Tibial nerve (tissue), 4 donors: ENCODE measurements at places on chromosomes 4 and X. TPM values are rescaled to one million over a fixed set of nuclear protein-coding genes. Genes with fewer than 3 reads are reported as not detected.
A peak's percentile ranks its signal among the peaks of the same experiment; 100 is the strongest.

DNA sequence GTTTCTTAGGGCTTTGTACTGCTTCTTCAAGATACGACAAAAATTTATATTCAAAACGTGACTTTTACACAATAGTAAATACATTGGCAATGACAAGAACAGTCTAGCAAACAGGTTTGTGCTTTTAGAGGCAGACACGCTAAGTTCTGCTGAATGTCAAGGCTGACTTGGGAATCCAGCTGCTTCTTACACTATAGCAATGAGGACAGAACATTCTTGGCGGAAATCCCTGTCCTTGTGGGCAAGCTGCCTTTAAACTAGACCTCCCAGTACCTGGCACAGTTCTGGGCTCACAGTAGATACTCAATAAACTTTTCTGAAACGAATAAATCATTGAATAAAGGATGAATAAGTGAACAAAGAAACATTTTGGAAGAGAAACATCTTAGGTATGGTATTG, 148.2 kb downstream of the RASL11B start:
- H3K4me3 ChIP-seq: no peak overlapping the region
- no peaks in the 10 kb centered on the region for H3K27me3 ChIP-seq
- peak; percentile 70 for DNase-seq
- peaks cover 43% of the 10 kb centered on the region for H3K4me1 ChIP-seq

DNA sequence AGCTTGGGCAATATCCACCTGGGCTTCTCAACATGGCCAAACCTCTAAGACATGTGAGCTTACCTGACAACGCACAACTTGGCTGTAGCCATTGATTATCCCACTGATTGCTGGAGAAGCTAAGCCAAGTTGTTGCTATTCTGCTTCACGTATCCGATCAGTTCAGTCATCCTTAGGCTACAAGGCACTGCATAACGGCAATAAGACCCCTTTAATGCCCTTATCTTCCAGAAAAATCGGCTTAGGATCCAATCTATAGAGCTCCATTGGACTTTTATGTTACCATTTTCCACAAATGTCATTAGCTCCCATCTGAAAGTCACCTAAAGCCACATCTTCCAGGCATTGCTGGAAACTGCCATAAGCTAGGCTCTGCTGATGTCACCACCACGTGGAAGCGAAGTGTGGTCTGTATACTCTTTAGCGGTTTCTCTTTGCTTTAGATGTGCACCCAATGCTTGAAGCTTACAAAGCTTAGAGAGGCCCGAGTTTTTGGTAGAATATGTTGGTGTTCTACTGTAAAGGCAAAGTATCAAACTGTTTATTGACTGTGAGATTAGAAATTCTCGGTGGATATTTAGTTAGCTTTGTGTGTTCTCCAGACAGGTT, 163.1 kb downstream of the CPE start:
- H3K27ac ChIP-seq: no peak overlapping the region
- H3K36me3 ChIP-seq: no peaks in the 10 kb centered on the region
- no peak for DNase-seq

DNA sequence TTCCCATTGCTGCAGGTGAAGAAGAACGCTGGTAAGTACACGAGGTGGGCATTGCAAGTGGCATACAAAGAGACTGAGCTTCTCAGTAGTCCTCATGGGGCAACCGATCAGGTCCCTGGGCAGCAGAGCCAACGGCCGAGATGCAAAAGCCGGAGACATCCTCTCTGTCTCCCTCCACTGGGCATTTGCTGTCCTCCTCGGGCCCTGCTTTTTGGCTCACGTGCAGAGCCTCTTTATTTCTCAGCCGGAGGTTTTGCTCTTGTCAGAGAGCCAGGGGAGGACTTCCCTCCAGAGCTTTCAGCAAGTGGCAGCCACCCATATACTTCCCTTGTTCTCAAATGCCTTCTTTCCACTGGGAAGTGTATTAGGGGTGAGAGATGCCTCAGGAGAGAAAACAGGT, 18.0 kb downstream of the STARD8 start:
- no peaks in the 10 kb centered on the region for H3K4me1 ChIP-seq
- no peak for DNase-seq
- no peak overlapping the region for H3K27ac ChIP-seq
- no peaks in the 10 kb centered on the region for H3K36me3 ChIP-seq

DNA sequence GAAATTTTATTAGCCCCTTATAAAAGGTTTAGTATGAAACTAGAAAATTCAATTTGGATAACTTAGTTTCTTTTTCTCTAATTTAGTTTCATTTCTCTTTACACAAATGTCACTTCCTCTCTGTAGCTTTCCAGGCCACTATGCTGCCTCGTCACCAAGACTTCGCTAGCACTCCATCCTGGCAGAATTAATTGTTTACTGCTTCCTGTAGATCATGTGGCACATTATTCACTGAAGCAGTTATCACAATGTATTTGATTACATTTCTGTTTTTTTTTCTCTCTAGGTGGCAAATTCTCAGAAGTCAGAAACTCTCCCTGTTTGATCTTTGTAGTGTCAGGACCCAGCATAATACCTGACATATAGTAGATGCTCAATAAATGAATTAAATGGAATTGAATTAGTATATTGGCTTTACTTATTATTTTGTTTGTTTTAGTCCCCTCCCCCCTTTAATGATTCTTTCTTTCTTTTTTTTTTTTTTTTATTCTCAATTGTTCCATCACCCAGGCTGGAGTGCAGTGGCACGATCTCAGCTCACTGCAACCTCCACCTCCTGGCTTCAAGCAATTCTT, 9.3 kb upstream of the SAT1 start:
- no peak for DNase-seq
- H3K4me3 ChIP-seq: no peak overlapping the region
- H3K27me3 ChIP-seq: no peaks in the 10 kb centered on the region
- no peak overlapping the region for H3K27ac ChIP-seq
- no peaks in the 10 kb centered on the region for H3K4me1 ChIP-seq

- no peak overlapping the region for H3K4me3 ChIP-seq
- DNase-seq: no peak
- no peak overlapping the region for H3K27ac ChIP-seq
Observed at GRCh38 chrX:114800719-114801118, 216.7 kb downstream of the IL13RA2 start.

DNA sequence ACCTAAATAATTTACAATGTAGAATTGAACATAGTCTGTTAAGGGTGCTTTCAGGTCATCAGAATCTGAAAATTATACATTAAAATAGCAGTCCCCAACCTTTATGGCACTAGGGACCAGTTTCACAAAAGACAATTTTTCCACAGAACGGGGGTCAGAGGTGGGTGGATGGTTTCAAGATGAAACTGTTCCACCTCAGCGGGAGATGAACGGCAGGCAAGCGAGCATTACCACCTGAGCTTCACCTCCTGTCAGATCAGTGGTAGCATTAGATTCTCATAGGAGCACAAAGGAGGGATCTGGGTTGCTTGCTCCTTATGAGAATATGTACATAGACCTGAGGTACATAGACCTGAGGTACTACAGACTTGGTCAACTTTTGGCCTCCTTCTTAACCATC, 29.0 kb downstream of the LRBA start:
- DNase-seq: no peak
- no peaks in the 10 kb centered on the region for H3K36me3 ChIP-seq
- H3K4me3 ChIP-seq: no peak overlapping the region
- H3K4me1 ChIP-seq: no peaks in the 10 kb centered on the region
- H3K27ac ChIP-seq: no peak overlapping the region
- H3K27me3 ChIP-seq: no peaks in the 10 kb centered on the region

DNA sequence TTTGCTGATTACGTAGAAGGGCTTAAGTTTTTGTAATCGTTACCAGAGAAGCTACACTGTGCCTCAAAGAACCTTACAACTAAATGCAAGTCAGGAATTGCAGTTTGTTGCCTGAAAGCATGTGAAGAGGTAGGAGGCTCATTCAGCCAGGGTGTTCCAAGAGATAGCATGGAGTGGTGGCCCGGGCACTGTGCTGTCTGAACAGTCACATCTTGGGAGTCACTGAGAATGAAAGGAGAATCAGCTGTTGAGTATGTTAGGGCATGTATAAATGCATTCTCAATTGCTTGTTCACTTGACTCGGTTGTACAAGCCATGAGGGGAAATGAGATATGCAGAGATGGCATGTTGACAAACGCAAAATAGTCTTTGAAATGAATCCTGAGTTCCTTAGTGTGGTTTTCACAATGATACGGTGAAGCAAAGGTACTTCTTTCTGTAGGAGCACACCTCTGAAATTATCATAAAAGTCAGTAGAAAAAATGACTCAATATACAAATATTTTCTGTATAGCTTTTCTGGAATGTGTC, 161.0 kb downstream of the DCTD start:
- H3K4me1 ChIP-seq: no peaks in the 10 kb centered on the region
- H3K27me3 ChIP-seq: no peaks in the 10 kb centered on the region
- no peak overlapping the region for H3K4me3 ChIP-seq
- no peak overlapping the region for H3K27ac ChIP-seq
- H3K36me3 ChIP-seq: peaks cover 3% of the 10 kb centered on the region

GRCh38 chr4:73589887-73590801, 30.1 kb downstream of the RASSF6 start:
- H3K27ac ChIP-seq: no peak overlapping the region
- no peak for DNase-seq
- H3K4me3 ChIP-seq: no peak overlapping the region
- H3K27me3 ChIP-seq: no peaks in the 10 kb centered on the region
- no peaks in the 10 kb centered on the region for H3K36me3 ChIP-seq

- no peak for DNase-seq
- H3K27me3 ChIP-seq: no peaks in the 10 kb centered on the region
- H3K4me3 ChIP-seq: no peak overlapping the region
- H3K4me1 ChIP-seq: no peaks in the 10 kb centered on the region
- no peaks in the 10 kb centered on the region for H3K36me3 ChIP-seq
Observed at GRCh38 chr4:188214861-188215260, 75.6 kb downstream of the TRIML1 start.

GRCh38 chr4:145061318-145061920, 36.6 kb downstream of the ANAPC10 start:
- no peaks in the 10 kb centered on the region for H3K27me3 ChIP-seq
- peaks cover 13% of the 10 kb centered on the region for H3K4me1 ChIP-seq
- DNase-seq: no peak
- no peaks in the 10 kb centered on the region for H3K36me3 ChIP-seq
- no peak overlapping the region for H3K4me3 ChIP-seq

The IL3RA gene
- total RNA-seq: 3.3 TPM

The SEPTIN11 gene
- 189 TPM for total RNA-seq
